ENCODE measurements at places on chromosomes 5 and 9.

DNA sequence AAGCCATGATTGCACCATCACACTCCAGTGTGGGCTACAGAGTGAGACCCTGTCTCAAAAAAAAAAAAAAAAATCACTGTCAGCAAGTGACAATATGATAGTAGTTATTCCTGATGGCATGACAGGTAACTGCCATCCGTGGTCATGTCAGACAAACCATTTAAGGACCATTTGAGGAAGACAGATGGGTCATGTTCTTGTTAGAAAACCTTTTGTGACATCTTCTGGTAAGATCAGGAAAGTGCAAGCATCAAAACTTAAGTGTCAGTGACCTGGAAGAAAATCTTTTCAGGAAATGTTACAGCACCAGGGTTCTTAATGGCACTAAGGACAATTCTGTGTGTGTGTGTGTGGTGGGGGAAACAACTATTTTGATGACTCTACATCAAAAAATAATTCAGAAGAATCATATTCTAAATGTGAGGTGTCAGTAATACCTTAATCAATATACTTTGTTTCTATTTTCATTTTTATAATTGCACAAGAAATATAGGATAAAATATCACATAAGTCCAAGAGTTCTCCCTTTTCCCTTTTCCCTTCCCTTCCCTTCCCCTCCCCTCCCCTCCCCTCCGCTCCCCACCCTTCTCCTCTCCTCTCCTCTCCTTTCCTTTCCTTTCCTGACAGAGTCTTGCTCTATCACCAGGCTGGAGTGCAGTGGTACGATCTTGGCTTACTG lies 17.8 kb downstream of the SLC38A9 start:
- no peak for DNase-seq

- no peak for DNase-seq
Measured at GRCh38 chr9:90032296-90033027, 427.6 kb downstream of the GADD45G start.

DNA sequence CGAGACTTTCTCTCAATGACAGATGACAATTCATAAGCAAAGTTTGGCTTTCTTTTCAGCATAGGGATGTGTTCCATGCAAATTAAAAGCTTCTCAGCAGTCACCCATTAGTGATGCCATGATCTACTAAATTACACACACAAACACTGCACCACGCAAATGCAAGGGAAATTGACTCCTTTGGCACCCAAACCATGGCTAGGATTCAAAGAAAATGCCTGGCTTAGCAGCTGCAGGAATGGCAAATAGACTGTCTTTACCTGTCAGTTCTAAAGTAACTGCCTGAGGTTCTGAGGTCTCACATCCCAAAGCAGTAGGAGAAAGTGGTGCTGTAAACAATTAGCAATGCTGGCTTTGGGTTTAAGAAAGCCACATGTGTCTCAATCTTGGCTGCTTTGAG lies 108.6 kb upstream of the ATP10B start:
- DNase-seq = no peak

DNA sequence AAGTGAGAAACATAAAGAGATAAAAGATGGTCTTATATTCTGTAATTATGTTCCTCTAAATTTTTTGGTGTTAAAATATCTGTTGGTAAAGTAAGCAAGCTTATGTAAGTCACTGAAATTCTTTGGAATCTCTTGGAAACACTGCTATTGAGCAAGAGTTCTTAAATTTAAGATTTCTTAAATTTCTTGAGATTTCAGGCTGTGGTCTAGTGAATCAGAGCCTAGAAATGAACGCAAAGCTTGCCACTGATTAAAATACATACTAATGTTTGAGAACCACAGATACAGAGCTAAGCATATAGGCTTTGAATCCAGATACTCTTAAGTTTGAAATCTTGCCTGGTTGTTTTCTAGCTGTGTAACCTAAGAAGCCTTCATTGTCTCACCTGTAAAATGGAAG lies 133.4 kb downstream of the TRPM3 start:
- DNase-seq = no peak

DNA sequence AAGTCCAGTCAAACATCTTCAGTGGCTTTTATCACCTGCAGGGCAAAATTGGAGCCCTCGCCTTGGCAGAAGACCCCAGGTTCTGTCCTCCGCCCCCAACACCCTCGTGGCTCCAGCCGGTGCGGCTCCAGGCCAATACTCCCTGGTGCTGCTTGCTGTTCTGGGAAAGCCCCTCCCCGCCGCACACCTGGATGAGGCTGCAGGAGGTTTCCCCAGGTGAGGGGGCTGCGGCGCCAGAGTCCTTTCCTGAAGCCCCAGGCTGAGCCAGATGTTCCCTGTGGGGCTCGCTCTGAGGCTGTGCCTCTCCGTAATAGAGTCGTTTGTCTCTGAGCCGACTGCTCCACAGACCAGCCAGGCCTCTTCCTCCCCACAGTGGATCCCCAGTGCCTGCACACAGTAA lies 375.4 kb upstream of the IRX1 start:
- no peak for DNase-seq

DNA sequence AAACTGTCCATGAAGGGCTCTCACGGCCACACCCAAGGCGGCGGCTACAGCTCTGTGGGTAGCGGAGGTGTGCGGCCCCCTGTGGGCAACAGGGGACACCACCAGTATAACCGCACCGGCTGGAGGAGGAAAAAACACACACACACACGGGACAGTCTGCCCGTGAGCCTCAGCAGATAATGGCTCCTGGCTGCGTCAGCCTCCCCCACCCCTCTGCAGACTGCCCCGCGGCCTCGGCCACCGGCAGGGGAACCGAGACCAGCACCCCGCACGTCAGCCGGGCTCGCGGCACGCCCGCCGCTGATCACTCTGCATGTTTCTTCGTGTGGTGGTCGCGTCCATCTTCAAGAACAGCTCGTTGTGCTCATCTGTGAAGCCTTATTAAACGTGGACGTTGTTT lies 41.5 kb downstream of the TENT4A start:
- DNase-seq = no peak

DNA sequence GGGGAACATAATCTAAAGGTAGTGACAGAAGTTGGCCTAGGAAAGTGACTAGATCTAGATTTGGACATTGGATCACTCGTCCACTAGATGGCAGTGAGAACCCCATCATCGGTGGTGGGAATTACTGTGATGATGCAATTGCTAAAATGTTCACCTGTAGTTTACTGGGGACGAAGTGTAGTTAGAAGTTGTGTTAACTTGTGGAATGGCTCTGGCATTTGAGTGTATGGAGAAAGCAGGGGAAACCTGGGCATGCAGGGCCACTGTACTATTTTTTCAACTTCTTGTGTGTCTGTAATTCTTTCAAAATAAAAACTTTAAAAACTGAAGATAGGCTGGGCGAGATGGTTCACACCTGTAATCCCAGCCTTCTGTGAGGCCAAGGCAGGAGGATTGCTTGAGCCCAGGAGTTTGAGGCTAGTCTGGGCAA lies 75.5 kb downstream of the PHAX start:
- DNase-seq = peak; percentile 65

DNA sequence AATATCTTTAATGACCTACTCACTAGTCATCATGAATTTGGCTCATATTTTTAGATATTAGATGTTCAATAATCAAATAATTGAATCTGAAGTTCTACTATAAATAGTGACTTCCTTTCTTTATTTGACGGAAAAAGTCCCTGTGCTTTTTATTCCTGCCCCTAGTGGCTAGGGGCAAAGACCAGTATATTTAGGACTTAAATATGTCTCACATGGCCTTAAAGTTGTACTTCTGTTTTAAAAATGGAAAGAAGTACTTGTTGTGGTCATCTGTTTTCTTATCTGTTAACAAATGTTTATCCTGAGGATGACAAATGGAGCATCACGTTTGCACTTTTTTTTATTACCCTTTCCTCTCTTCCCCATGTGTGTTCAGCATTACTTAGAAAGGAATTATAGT lies 89.2 kb upstream of the GRHPR start:
- DNase-seq = no peak

Measured in activated CD8-positive, alpha-beta memory T cell treated with anti-CD3 and anti-CD28 coated beads, Interleukin-2, amount 50 U/mL, for 4 hours (primary cell).